ENCODE measurements at places on chromosomes 12 and 14.

DNA sequence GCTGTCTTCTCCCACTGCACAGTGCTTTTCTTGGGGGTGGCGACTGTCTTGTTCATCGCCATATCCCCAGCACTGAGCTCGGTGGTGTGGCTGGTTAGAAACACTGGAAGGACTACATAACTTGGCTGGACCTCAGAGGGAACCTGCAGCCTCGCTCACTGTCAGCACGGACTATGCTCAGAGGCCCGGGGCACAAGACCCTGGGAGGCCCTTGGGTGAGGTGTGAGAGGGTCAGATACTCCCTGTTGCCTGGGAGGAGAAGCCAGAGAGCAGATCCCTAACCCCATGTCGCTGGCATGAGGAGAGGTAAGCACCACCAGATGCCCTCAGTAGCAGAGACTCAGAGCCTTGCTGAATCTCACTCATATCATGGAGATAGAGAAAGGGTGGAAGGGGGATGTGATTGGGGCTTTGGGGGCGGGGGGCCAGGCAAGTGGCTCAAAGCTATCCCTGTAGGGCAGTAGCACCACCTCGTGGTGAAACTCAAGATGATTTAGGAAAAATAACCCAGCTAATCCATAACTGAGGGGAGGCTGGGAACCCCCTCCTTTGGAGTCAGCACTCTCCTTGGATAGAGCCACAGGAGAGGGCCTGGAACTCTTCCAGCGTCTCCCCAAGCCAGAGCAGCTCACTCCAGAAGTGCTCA is 18.7 kb upstream of the HDAC7 start:
- no peaks in the 10 kb centered on the region for H3K4me1 ChIP-seq
- DNase-seq: peak; percentile 70
- H3K27me3 ChIP-seq: no peaks in the 10 kb centered on the region
- H3K27ac ChIP-seq: no peak overlapping the region

- H3K4me3 ChIP-seq: no peak overlapping the region
- DNase-seq: no peak
- H3K36me3 ChIP-seq: no peaks in the 10 kb centered on the region
- peaks cover 2% of the 10 kb centered on the region for H3K4me1 ChIP-seq
Measured at GRCh38 chr12:126106706-126107105, 1041.5 kb downstream of the AACS start.

- no peaks in the 10 kb centered on the region for H3K27me3 ChIP-seq
- no peaks in the 10 kb centered on the region for H3K4me1 ChIP-seq
- no peak overlapping the region for H3K4me3 ChIP-seq
- no peak overlapping the region for H3K27ac ChIP-seq
Measured at GRCh38 chr12:58584880-58585279, 335.4 kb downstream of the LRIG3 start.

GRCh38 chr12:2797721-2798418 is 3.1 kb downstream of the FKBP4 start:
- no peaks in the 10 kb centered on the region for H3K27me3 ChIP-seq
- H3K36me3 ChIP-seq: peaks cover 64% of the 10 kb centered on the region
- no peak overlapping the region for H3K27ac ChIP-seq
- peaks cover 15% of the 10 kb centered on the region for H3K4me1 ChIP-seq

DNA sequence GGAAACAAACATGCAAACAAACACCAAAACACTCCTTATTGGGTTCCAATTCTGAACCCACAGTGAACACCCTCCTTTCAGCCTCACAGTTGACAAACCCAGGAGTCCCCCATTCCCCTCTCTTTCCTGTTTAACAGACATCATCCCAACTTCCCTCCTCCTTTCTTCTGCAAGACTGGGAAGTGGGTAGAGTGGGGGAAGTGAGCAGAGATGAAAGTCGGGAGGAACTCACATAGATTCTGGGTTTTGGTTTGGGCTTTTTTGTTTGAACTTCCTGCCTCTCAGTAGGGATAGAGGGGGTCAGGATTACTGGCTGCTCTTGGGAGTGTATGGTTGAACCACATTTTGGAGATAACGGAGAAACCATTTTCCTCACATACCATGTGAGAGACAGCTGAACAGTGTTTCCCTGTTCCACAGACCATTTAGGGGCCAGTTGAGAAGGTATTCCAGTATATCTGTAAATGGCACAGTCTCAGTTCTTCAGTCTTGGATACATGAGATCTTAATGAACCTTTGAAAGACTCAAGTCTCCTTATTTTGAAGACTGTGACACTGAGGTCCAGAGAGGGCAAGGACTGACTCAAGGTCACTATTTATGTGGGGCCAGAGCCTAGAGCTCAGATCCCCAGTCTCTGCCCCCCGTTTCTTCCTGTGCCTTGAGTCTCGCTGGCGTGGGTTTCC is 3.9 kb upstream of the GPR84 start:
- H3K4me1 ChIP-seq: peaks cover 43% of the 10 kb centered on the region
- H3K27me3 ChIP-seq: no peaks in the 10 kb centered on the region
- no peaks in the 10 kb centered on the region for H3K36me3 ChIP-seq
- H3K27ac ChIP-seq: peak overlapping the region; percentile 36

DNA sequence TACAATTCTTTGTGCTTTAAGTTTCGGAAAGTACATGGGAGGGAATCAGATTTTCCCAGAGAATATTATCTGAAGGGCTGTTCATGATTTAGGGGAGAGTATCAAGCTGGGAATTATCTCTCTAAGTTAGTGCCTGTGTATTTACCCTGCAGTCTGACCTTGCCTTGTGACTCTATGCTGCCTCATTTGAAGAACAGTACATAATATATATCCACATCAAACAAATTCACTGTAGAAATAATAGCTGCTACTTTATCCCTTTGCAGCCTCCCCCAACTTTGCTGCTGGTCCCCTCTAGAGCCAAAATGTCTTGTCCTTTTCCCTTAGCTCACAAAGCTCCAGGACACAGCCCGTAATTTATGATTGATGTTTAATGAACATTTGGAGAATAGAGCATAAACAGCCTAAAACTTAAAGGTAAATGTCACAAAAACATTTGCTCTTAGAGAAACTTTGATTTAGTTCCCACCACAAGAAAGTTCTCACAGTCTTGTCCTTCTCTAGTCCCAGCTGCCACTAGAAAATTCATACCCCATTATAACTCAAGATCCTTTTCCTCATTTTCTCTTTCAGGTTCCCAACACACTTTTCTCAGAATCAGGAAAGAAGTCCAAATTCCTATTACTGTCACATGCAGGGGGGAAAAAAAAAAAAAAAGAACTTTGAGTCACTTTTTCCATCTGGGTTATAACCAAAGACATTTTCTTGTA is 1009.6 kb downstream of the FLRT2 start:
- no peaks in the 10 kb centered on the region for H3K27me3 ChIP-seq
- no peaks in the 10 kb centered on the region for H3K36me3 ChIP-seq
- DNase-seq: no peak
- no peak overlapping the region for H3K27ac ChIP-seq
- H3K4me1 ChIP-seq: peaks cover 34% of the 10 kb centered on the region

- H3K4me3 ChIP-seq: no peak overlapping the region
- no peaks in the 10 kb centered on the region for H3K4me1 ChIP-seq
- DNase-seq: no peak
Measured at GRCh38 chr14:29062976-29063375, 296.4 kb downstream of the FOXG1 start.

DNA sequence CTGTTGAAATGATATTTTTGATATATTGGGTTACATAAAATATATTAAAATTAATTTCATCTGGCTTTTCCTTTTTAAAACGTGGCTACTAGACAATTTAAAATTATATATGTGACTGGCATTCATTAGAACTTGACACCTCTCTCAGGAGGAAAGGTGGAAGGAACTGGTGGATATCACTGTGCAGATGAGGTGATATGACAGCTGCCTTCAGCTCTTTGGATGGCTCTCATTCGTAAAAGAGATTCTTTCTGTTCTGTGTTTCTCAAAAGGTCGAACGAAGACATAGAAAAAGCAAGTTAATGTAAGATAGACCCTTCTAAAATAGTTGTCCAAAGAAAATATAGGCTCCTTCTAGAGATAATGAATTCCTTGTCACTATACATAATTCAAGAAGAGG is 36.6 kb downstream of the CRADD start:
- H3K36me3 ChIP-seq: no peaks in the 10 kb centered on the region
- no peaks in the 10 kb centered on the region for H3K27me3 ChIP-seq

DNA sequence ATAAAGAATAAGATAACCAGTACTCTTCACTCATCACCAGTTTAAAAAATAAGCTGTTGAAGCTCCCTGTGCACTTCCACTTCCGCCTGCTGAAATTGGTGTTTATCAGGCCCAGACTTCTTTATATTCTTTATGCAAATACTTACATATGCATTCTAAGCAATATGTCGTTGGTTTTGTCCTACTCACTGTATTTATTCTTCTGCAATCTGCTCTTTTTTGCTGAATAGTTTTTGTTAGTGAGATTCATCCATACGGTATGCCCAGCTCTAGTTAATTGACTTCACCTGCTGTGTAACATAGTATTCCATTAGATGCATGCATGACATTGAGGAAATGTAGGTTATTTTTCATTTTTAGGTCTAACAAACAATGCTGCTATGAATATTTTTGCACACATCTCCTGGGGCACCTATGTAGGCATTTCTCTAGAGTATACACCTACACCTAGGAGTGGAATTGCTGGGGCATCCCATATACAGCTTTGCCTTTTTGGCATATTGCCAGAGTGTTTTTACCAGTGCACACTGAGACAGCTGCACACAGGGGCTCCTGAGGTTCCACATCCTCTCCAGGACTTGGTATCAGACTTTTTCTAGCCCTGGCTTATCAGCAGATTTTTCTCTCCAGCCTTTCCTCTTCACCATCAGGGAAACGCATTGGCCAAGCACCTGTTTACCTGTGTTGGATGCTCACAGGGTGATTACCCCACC is 1.0 kb upstream of the NRIP2 start:
- H3K36me3 ChIP-seq: no peaks in the 10 kb centered on the region
- no peak overlapping the region for H3K27ac ChIP-seq
- no peak overlapping the region for H3K4me3 ChIP-seq

DNA sequence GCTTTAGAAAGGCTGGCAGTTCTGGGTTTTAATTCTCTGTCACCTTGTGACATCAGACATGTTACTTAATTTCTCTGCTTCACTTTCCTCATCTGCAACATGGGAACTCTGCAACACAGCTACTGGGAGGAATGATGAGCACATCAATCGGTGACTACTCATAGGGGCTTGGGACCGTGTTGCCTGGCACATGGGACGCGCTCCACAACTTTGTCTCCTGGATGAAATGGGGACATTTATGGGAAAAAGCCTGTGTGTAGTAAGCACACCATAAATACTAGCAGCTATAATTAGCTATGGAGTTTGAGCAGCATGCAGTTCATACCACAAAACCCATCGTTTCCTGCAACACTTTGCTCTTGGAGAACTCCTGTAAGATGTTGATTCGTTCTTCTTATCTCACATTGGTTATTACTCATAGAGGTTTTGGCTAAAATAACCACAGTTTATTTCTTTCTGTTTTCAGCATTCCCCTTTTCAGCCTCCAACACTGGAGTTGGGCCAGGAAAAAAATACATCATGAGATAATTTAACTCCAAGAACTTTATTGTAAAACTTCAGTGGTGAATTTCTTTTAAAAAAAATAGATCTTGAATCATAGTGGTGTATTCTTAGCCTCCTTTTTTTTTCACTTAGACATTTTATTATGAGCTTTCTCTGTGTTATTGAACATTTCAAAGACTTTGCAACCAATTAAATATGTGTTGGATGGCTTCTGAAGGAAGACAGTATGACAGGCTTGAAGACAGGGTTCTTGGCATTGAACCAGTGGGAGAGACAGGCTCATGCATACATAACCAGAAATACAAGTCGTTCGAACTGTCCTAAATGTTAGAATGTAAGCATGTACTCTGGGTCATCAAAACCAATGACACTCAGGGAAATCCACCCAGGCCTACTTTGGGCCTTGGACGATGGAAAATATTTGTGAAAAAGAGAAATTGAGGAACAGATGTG is 72.7 kb downstream of the RIN3 start:
- H3K27me3 ChIP-seq: no peaks in the 10 kb centered on the region
- H3K36me3 ChIP-seq: no peaks in the 10 kb centered on the region
- H3K4me3 ChIP-seq: no peak overlapping the region

DNA sequence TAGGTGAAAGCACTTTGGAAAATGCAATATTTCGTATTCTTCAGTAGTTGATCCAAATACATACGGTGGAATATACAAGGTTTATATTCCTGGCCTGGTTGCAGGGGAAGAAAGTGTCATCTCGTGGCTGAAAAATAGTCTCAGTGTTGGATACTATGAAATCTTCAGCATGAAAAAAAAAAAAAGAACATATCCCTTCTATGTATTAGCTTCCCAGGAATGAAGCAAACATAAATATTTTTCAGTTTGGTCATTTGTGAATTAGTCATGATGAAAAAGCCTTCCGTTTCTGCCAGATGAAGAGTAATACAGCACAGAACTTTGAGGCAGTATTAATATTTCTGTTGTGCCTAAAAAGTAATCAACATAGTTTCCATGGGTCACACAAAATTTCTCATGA is 36.7 kb downstream of the FLRT2 start:
- no peaks in the 10 kb centered on the region for H3K27me3 ChIP-seq
- peaks cover 16% of the 10 kb centered on the region for H3K36me3 ChIP-seq
- peaks cover 23% of the 10 kb centered on the region for H3K4me1 ChIP-seq
- no peak overlapping the region for H3K4me3 ChIP-seq
- no peak overlapping the region for H3K27ac ChIP-seq
- DNase-seq: no peak

All from A673 (cell line).